K562 (cell line): ENCODE measurements at places on chromosomes 3 and 15. TPM values are rescaled to one million over a fixed set of nuclear protein-coding genes. Genes with fewer than 3 reads are reported as not detected.

MYL3 gene
- polyA plus RNA-seq, result not detected in 2 replicates

DNA sequence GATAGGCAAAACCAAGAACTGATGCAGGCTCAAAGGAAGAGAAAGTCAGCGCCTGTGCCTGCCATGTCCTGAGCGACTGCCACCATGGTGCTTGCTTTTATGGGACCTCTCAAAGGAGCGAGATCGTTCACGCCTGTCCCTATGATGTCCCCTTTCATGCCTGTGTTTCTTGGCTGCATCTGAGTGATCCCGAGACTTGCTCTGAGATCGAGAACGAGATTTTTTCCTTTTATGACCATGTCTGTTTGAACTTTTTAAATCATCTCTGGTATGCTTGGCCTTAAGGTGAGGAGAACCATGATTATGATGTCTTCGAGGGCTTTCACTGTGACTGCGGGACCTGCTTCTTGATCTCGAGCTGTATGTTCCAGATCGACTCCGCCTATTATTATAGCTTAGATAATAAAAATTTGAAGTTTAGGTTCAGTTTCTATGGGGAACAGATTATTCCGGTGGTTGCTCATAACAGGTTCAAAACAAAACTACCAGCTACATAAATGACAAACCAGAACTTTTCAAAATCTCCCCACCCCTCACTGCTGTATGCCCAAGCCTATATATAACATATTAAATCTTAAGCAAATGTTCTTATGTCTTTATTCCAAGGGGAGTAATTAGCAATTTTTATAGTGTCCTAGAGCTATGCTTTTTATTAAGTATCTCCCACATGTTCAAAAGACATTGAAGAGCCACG is 11.6 kb downstream of the CCNL1 start:
- DNase-seq, result no peak

GRCh38 chr3:127174715-127175140 is 18.2 kb upstream of the PRR23E start:
- no peak for DNase-seq

DNA sequence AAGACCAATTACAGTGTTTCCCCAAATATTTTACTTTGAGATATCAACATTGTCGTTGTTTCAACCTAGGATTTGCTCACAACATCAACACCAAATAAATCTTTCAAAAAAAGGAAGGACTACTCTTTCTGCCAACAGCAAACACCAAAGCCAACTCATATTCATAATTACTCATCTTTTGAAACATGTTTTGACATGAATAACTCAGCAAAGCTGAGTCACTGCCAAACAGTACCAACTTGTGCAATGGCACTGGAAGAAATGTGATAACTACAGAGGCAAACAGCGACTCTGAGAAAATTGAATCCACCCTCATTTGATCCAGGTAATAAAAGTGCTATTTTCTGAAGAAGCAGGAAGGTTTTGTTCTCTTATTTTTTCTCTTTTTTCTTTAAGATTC is 67.2 kb downstream of the PEX5L start:
- no peak for DNase-seq

- no peak for DNase-seq
Observed at GRCh38 chr3:29515451-29515850, 234.6 kb downstream of the RBMS3 start.
